Fibroblast of skin of right biceps (primary cell): ENCODE measurements at places on chromosomes 11 and 22.

DNA sequence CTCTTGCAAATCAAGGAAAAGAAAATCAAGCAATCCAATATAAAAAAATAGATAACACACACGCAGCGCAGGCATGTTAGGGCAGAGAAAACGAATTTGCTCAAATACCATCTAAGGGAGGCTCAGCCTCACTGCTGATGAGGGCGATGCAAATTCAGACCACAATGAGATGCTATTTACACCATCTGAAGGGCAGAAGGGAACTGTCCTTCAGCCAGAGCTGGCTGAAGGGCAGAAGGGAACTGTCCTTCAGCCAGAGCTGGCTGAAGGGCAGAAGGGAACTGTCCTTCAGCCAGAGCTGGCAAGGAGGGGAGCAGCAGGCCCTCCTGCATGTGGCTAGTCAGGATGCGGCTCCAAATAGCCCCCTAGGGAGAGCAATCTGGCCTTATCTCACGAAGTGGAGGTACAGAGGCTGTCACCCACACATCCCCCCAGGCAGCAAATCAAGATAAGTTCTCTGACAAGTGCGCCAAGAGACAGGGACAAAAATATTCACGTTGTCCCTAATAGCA is 7.6 kb upstream of the SLC39A13 start:
- DNase-seq = no peak

DNA sequence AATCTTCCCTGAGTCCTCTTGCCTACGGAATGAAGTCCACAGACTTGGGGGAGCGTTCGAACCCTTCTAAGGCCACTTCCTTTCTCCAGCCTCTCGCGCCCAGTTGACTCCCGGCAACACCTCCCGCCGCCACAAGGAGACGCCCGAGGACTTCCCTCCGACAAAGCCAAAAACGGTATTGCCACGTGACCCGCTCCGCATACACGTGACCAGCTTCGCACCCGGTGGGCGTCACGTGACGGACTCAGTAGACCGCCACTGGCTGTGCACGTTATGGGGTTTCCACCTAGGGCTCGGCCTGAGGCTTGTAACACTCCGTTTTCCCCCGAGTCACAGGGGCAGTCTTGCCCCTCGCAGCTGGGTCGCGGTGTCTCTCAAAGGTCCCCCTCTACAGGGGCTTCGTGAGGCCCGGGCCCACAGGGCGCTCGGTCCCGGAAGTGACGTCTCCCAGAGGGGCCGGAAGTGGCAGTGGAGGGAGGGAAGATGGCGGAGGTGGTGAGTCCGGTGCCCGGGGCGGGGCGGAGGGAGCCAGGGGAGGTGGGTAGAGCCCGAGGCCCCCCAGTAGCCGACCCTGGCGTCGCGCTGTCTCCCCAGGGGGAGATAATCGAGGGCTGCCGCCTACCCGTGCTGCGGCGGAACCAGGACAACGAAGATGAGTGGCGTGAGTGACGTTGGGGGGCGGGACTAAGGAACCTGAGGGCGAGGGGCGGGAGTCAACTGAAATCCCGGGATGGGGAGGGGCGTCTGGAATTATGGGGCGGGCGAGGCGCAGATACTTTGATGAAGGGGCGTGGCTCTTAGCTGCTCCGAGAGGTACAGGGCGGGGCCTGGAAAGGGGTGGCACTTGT is at the start of gene KAT5:
Gene KAT5 (plus strand): TSS at position 468 of the 848 bp plus-strand sequence. CDS start 16 bp downstream, at position 484.
- DNase-seq = peak; percentile 99

DNA sequence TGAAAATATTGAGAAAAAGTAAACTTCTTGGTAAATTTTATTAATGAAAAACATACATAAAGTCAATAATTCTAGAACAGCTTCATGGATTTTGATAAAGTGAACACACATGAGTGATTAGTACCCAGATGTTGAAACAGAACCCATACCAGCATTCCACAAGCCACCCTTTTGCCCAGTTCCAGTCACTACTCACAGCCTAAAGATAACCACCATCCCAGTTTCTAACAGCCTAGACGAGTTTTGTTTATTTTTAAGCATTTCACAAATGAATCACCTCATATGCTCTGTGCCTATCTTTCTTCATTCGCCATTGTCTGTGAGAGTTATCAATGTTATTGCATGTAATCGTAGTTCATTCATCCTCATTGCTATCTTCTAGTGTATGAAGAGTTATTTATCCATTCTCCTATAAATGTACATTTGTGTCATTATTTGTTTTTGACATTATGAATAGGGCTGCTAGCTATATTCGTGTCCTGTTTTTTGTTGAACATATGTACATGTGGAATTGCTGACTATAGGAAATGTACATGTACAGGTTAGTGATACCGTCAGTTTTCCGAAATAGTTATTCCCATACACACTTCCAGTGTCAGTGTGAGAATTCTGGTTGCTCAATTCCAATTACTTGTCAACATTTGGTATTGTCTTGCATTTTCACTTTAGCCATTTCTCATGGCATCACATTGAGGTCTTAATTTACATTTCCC is 44.5 kb upstream of the TEAD1 start:
- DNase-seq = peak; percentile 50

DNA sequence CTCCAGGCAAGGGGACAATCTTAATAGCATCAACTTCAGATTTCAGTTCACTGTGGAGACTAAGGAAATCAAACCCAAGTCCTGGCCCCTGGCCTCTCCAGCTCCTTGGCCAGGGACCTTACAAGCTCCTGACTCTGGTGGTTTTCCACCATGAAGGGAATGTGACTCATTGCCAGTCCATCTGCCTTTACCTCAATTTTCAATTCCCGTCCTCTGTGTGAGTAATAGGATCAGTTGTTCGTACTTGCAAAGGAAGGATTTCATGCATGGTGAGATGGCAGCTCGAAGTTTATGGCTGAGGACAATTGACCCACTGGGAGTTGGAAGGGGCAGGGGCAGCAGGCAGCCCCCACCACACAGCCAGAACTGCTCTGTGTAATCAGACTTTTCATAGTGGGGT is 42.5 kb downstream of the INSC start:
- DNase-seq = peak; percentile 79

DNA sequence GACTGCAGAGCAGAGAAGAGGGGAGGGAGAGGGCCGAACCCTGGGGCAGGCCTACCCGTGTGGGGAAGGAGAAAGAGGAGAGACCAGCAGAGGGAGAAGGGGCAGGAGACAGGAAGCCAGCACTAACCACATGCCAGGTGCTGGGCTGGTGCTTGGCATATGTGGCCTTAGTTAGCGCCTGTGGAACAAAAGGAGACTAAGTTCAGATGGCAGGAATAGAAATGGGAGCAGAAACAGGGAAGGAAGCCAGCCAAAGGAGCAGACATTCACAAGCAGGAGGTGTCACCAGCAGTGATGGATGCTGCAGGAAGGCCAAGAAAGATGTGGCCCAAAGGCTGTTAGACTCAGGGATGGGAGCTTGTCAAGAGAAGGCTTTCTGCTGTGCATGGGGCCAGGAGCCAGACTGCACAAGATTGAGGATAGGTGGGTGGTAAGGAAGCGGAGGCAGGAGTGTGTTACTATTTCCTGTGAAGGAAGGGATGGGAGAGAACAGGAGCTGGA is 26.7 kb downstream of the TREH start:
- DNase-seq = no peak
